ENCODE measurements at places on chromosomes 7 and 10. TPM values are rescaled to one million over a fixed set of nuclear protein-coding genes. Genes with fewer than 3 reads are reported as not detected.
A peak's percentile ranks its signal among the peaks of the same experiment; 100 is the strongest.

DNA sequence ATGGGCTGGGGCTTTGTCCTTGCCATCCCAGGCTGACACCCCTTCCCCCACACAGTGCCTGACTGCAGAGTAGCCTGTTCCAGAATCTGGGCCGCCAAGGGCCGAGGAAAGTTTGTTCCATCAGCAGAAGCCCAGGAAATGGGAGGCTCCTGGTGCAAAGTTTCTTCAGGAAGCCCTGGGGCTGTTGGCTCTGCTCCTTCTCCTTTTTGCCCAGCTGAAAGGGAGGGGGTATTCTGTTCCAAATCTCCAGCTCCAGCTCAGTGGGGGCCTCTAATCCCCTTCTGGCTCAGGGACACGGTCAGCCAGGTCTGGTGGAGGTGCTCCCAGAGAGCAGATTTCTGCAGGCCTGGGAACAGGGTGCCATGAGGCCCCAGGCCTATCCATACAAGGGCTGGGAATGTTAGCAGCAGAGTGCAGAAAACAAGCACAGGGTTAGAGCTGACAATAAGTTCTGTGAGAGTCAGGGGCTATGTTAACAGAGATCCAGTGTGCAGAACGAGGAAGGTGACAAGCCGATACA lies 399.5 kb downstream of the RPS24 start:
- no peak for DNase-seq

DNA sequence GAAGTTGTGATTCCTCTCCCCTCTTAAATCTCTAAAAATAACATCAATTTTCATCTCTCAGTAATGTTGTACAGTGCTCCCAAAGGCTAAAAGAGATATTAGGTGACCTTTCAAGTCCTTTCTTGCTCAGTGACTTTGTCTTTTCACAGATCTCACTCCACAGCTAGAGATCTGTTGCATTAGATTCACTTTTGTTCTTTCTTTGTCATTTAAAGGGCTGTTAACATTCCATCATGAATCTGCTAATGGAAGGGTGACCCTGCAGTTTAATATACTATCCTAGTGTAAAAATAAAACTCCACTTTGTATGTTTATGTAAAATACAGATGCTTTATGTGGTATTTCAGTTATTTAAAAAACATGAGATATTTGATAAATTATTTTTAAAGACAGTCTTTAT lies 30.5 kb downstream of the GNAI1 start:
- DNase-seq, result no peak

DNA sequence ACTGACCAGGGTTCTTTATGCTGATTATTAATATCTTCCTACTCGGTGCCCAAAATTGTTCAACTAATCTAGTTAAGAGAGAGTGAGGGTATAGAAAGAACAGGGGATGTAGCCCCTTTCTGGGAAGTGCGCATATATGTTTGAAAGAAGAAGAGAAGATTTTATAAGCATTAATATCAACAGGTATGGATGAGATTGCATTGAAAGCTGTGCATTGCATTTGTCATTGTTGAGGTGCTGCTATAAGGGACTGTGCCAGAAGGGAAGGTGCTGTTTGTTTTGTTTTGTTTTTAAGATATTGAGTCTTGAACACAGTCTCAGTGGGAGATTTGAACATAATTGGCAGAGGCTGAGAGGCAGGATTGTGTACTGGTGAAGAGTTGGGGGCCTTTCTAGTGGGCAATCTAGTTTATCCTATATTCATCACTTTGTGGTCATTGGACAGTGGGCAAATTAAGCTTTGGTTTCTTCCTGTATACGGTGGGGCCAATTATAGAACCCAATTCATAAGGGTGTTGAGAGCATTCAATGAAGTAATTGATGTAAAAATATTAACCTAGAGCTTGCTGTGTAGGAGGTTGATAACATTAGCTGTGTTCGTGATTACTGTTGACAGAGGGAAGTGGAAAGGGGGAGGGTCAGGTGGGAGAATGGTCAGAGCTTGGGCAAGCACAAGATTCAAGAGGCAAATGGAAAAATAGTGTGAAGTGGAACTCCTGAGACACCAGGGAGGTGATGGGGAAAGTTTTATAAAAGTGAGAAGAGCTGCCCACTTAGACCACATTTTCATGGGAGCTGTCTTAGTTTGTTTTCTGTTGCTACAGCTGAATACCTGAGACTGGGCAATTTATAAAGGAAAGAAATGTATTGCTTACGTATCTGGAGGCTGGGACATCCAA lies 19.9 kb upstream of the PCGF5 start:
- DNase-seq, result no peak

DNA sequence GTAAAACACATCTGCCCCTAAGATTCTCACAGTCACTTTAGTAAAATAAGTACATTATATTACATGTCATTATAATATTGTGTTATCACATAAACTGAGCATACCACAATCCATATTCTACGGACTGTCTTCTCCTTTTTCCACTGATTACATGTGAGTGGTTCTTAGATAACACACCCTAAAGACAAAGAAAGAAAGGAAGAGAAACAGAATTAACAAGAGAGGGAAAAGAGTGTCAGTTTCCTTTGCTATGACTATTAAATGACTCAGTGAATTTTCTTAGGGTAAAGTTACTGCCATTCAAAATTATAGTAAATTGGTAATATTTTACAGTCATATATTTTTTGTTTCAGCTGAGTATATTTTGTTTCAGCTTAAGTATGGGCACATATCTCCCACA lies 268.3 kb downstream of the TWIST1 start:
- no peak for DNase-seq

GRCh38 chr10:3701491-3701890 lies 83.5 kb downstream of the KLF6 start:
- peak; percentile 10 for DNase-seq

- no peak for DNase-seq
Measured at GRCh38 chr10:68489919-68490318, 18.1 kb upstream of the DNA2 start.

- DNase-seq, result no peak
Measured at GRCh38 chr10:8272794-8273425, 218.4 kb downstream of the GATA3 start.

DNA sequence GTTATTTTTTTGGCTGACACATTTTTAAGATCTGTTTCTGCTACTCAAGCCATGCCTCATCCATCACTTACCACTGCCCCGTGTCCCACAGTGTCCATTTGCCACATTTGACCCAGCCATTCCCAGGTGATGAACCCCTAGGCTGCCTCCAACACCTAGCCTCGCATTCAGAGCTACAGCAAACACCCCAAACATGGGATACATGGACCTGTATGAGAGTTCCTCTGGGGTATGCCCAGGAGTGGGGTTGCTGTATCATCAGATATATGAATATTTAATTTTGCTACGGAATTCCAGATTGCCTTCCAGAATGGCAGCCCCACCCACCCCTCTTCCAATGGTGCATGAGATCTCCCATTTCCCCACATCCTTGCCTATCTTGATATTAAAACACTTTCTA lies 190.1 kb upstream of the RNF32 start:
- DNase-seq, result no peak

GRCh38 chr7:81264116-81264515 lies 345.3 kb upstream of the SEMA3C start:
- peak; percentile 57 for DNase-seq

GRCh38 chr10:68172324-68172723 lies 59.6 kb downstream of the ATOH7 start:
- DNase-seq, result peak; percentile 95

- DNase-seq, result no peak
Measured at GRCh38 chr10:57468894-57469432, 798.7 kb downstream of the IPMK start.

GRCh38 chr10:102542800-102543418 lies 39.1 kb downstream of the SUFU start:
- peak; percentile 54 for DNase-seq

The LGI1 gene
- total RNA-seq, result not detected

The ATP6V0E2 gene
- 15.9 TPM for total RNA-seq
